ENCODE measurements at places on chromosomes 2 and 18.

- no peak for DNase-seq
Measured at GRCh38 chr2:128347701-128348539, 29.3 kb upstream of the HS6ST1 start.

DNA sequence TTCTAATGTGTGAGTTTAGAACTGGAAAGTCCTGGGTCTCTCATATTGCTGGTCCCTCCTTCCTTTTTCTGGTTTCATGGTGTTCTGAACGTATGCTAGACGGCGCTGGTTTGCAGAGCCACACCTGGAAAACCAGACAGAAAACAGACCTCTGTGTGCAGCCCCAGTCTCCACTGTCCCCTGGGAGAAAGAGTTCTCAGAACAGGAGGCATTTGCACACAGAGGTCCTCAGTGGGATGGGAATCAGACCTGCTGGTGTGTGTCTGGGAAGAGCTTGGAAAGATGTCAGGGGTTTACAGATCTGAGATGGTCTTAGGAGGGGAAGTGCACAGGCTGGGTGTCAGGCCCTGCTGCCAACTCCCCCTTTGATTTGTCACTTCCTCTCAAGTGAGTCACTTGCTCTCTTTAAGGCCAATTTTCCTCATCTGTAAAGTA, 14.9 kb upstream of the MBP start:
- DNase-seq = no peak

DNA sequence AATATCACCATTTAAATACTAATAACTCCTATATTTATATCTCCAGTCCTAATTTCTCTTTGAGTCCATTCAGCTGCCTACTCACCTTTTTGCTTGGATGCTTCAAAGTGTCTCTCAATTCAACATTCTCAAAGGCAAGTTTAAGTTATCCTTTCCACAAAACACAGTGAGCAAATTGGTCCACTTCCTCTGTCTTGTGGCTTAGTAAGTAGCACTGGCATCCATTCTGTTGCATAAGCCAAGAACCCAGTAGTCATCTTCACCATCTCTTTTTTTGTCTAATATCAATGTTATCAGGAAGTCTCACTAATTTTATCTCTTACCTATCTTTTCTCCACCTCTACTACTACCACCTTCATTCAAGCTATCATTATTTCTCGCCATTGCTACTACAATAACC, 27.4 kb upstream of the IL1RL1 start:
- DNase-seq = no peak

DNA sequence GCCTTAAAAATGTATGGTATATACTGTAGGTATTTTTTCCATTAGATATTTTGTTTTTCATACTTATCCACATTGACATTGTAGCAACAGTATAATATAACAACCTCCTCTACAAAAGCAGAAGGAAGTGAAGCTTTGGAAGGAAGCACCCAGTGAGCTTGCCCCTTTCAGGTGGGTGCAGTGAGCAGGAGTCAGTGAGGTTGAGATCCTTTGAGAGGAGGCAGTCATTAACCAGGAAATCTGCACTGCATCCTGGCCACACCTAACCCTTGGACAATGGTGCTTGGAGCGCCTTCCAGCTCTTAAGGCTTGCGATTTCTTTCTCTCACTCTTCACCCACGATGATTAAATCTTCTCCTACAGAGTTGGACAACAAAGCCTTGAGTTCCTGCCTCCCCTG, 13.9 kb downstream of the IL37 start:
- no peak for DNase-seq

All from activated naive CD4-positive, alpha-beta T cell (primary cell).